ENCODE measurements at places on chromosomes 5 and 9.

DNA sequence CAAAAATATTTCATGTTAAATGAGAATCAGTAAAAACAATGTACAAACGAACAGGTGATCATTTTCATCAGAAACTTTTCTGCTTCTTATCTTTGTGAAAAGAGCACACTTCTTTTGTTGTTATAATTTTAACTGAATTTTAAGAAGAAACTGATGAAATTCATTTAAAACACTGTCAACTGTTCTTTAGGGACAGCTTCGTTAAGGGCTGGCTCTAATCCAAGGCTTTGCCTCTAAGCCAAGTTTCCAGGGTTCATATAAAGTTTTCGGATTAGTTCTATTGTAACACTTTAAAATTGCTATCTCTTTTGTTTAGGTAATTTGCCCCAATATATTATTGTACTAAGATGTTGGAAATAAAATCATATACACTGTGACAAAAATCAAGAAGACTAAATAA, 559.2 kb downstream of the TUSC1 start:
- no peak for DNase-seq

DNA sequence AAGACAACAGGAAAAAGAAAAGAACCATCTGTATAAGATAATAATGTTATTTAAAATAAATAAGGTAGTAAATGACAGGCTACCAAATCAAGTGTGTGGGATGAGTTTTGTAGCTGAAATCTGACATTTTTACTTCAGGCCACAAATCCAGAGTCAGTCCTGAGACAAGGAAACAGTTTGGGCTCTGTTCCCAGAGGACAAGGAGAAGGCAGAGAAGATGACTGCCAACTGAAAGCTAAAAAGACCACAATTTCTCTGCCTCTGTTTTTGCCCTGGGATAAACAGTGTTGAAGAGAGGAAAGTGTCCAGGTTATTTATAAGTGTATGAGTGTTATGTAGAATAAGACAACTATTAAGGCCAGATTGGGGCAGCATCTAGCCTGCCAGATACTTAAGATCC, 180.5 kb downstream of the NFIB start:
- DNase-seq, result no peak

DNA sequence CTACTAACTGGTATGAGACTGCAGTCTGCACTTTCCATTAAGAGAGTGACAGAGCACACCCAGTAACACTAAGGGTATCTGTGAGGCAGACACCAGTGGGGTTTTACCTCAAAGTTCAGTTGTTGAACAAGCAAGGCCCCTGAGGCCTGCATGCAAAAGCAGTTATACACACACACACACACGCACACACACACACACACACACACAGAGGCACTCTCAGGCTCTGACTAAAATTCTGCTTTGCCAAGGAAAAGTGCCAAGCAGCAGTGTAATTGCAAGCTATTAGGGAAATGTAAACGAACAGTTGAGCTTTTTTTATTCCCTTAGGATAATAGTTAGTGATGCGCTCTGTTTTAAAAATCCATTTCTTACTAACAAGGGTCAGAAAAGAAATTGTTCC, 377.1 kb downstream of the SPOCK1 start:
- DNase-seq, result peak; percentile 49

DNA sequence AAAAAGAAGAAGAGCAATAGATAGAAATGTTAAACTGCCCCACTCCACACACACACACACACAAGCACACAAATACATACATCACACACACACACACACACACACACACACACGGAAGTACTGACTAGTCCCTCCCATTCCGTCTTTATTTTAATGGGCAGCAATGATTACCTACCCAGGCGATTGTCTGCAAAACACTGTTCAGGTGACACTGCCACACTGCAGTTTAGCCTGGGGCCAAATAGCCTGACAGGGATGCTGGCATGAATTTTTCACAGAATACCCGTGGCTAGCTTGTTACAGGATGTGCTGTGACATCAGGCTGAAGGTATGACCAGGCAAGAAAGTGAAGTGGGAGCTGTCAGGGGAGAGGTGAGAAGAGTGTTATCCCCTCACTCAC, 86.9 kb downstream of the FRMD3 start:
- no peak for DNase-seq

DNA sequence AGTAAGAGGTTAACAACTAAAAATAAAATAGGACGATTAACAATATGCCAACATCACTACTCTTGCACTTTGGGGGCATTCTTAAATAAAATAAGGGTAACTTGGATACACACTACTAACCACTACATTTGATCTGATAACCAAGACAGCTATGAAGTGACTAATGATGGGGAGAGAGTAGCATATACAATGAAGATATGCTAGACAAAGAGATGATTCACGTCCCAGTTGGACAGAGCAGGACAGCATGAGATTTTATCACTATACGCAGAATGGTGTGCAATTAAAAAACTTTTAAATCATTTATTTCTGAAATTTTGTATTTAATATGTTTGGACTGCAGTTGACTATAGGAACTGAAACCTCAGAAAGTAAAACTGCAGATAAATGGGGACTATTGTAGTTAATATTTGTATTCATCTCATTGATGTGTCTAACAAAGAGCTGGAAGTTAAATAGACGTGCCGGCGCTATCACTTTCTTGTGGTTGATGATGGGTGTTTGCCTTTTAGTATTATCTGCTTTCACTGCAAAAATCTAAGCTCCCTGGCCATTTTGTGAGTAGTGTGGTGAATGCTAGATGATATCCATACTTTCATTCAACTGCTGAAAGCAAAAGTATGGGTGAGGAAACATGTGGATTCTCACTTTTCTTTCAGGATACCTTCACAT, 18.7 kb downstream of the GIN1 start:
- no peak for DNase-seq

DNA sequence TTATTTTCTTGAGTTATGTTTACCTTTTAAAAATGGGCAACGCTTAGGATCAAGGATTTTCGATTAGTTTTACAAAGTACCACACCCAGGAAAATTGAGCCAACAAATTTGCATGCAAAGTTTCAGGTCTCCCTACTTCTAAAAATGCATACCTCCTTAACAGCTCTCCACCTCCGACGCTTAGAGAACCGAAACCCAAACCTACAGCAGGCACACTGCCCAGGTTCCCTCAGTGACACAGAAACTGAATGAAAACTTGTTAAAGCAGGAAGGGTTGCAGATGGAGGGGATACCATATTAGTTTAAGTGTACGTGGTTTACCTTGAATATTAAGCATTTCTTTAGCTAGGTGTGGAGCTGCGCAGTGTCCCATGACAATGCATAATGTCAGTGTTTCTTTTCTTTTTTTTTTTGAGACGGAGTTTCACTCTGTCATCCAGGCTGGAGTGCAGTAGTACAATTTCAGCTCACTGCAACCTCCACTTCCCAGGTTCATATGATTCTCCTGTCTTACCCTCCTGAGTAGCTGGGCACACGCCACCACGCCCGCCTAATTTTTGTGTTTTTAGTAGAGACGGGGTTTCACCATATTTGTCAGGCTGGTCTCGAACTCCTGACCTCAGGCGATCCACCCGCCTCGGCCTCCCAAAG, 1.6 kb upstream of the SUB1 start:
- DNase-seq, result no peak

DNA sequence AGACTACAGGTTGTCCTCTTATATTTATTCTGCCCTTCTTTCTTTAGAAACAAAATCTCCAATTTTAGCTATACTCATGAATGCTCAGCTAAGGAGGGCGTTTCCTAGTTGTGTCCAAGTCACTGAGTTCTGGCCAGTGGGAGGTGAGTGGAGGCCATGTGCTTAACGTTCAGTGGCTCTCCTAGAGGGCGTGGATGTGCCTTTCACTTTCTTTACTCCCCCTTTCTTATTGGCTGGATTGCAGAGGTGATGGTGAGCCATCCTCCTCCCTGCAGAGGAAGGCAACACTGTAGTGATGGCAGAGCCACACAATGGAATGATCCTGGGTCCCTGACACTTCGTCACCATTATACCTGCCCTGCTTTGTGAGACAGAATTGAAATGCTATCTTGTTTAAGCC, 54.6 kb downstream of the ALG2 start:
- DNase-seq, result no peak

Measured in AG10803 (cell line).